ENCODE measurements at places on chromosomes 7 and 10. TPM values are rescaled to one million over a fixed set of nuclear protein-coding genes. Genes with fewer than 3 reads are reported as not detected.

Gene GALNT17
- 0.37 TPM for total RNA-seq

Gene NUTM2B
- 0.73 TPM for total RNA-seq

Gene HOGA1
- 2.5 TPM for total RNA-seq

Gene DNAJC9
- 24.6 TPM for total RNA-seq

Gene NEUROD6
- total RNA-seq = not detected

Gene TMEM139
- total RNA-seq = not detected

Gene SPDYE8
- total RNA-seq = not detected

Gene SORBS1
- total RNA-seq = 0.20 TPM

Gene MSS51
- total RNA-seq = 2.5 TPM

Gene LRRN3
- total RNA-seq = 0.37 TPM

Gene CCL26
- total RNA-seq = 0.37 TPM

Gene PIK3AP1
- not detected for total RNA-seq

Gene CDK14
- total RNA-seq = 30.5 TPM

Gene SLF2
- total RNA-seq = 30.9 TPM

Gene ACTR3C
- 0.20 TPM for total RNA-seq

Gene TEX47
- not detected for total RNA-seq

Gene HSPA14
- 17.2 TPM for total RNA-seq

Gene TUBAL3
- total RNA-seq = not detected

Gene KCNIP2
- total RNA-seq = 1.2 TPM

Gene TMEM213
- total RNA-seq = not detected

Gene TAF5
- 7.0 TPM for total RNA-seq

Gene DHTKD1
- 18.0 TPM for total RNA-seq

Gene NACAD
- 0.78 TPM for total RNA-seq

Gene ZNRF2
- 4.0 TPM for total RNA-seq

All from subcutaneous preadipocyte (primary cell).